Right atrium auricular region (tissue), 2 donors: ENCODE measurements at places on chromosomes 12 and 14. TPM values are rescaled to one million over a fixed set of nuclear protein-coding genes. Genes with fewer than 3 reads are reported as not detected.
A peak's percentile ranks its signal among the peaks of the same experiment; 100 is the strongest.

- no peaks in the 10 kb centered on the region for H3K4me1 ChIP-seq
- no peak overlapping the region for H3K27ac ChIP-seq
- H3K4me3 ChIP-seq = no peak overlapping the region
- DNase-seq = no peak
These were observed 8.1 kb upstream of the LHX5 start for GRCh38 chr12:113479590-113480335.

DNA sequence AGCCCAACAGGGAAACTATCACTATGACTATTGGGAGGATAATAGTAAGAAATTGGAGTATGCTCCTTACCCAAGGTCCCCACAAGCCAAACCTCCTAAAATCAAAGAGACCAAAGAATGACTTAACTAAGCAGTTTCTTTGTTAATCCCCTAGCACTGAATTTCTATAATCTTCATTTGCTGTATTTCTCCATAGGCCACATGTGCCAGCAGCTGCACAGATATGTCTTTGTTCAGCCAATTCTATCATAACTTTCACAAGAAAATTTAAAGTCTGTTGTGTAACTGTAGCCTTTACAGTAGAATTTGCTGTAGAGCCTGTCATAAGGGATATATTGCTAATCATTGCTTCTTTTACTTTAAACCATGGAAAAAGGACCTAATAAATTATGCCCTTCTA is 104.0 kb downstream of the RIN3 start:
- H3K36me3 ChIP-seq = no peaks in the 10 kb centered on the region
- H3K4me3 ChIP-seq = no peak overlapping the region
- H3K4me1 ChIP-seq = no peaks in the 10 kb centered on the region
- no peak for DNase-seq

- H3K4me1 ChIP-seq = peaks cover 3% of the 10 kb centered on the region
- peaks cover 4% of the 10 kb centered on the region for H3K36me3 ChIP-seq
- no peak overlapping the region for H3K4me3 ChIP-seq
- DNase-seq = no peak
These were observed 60.1 kb downstream of the R3HDM2 start for GRCh38 chr12:57370696-57371095.

- DNase-seq = no peak
- H3K27me3 ChIP-seq = no peaks in the 10 kb centered on the region
- peak overlapping the region; percentile 35 for H3K27ac ChIP-seq
These were observed 30.7 kb downstream of the VWF start for GRCh38 chr12:6093764-6094163.

- no peaks in the 10 kb centered on the region for H3K27me3 ChIP-seq
- no peak overlapping the region for H3K27ac ChIP-seq
- no peaks in the 10 kb centered on the region for H3K4me1 ChIP-seq
- DNase-seq = no peak
These were observed 222.1 kb downstream of the C12orf50 start for GRCh38 chr12:87807086-87807485.

DNA sequence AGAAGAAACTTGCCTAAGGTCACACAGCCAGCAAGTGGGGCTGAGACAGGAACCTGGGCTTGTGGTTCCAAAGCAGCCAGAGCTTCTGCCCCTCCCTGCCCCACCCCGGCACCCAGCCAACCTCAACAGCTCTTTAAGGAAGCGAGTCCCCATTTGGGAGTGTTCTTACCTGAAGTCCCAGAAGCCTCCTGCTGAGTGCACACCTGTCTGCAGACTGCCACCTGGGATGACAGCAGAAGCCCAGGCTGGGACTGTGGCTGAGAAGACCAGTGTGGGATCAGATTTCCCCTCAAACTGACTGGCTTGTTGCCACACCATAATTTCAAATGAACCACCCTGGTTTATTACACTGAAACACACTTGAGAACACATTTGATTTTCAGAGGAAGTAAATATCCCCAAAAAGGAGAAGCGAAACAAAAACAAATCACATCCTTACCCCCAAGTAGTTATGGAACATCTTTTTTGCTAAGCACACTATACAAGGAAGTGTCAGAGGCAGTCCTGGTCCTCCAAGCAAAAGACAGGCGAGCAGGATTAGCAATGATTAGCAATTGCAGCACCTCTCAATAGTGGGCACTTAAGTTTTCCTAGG is 6.3 kb upstream of the RIN3 start:
- no peak for DNase-seq
- H3K4me1 ChIP-seq = peaks cover 19% of the 10 kb centered on the region
- no peak overlapping the region for H3K4me3 ChIP-seq

- no peaks in the 10 kb centered on the region for H3K36me3 ChIP-seq
- H3K4me3 ChIP-seq = no peak overlapping the region
- H3K4me1 ChIP-seq = peaks cover 57% of the 10 kb centered on the region
- no peak overlapping the region for H3K27ac ChIP-seq
These were observed 20.3 kb downstream of the FBLN5 start for GRCh38 chr14:91927191-91927590.

DNA sequence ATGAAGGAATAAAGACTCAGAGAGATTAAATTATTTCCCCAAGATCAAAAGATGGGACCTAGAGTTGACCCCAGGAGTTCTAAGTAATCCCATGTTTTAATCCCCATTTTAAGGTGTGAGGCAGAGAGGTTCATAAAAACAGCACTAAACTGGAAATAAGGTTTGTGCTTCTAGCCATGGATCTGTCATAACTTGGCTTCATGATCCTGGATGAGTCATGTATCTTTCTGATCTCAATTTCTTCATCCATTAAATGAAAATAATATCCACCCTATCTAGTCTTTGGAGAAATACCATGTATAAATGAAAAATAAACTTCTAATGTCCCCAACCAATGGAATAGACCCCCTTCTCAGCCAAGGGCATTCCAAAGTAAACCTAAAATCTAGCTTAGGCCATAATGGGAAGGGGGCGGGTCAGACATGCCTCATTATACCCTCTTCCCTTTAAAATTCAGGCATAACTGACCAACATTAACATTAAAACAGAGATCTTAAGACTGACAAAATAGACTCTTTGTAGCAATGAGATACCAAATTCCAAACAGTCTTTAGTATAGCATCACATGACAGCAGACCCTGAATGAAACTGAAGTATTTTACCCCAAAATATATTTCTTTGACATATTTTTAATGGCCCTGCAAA is 47.8 kb downstream of the SLC41A2 start:
- H3K27ac ChIP-seq = no peak overlapping the region
- no peak for DNase-seq
- no peak overlapping the region for H3K4me3 ChIP-seq
- no peaks in the 10 kb centered on the region for H3K36me3 ChIP-seq
- no peaks in the 10 kb centered on the region for H3K27me3 ChIP-seq

DNA sequence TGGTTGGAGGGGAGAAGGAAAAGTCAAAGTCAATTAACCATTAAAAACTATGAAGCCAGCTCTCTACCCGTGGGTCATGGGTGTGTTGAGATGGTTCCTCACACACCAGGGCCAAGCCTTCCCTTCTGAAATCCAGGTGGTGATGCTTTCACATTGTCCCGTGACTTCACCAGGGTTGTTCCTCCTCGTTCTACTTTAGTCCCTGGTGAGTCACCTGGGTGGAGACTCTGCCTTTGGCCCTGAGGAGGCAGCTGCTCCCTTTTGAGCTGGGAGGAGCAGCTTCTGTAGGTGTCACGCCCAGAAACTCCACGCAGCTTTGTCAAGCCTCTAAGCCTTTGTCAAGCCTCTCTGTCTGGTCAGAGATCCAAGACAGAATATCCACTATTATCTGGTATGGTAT is 348.3 kb downstream of the BMP4 start:
- no peak overlapping the region for H3K27ac ChIP-seq
- H3K4me3 ChIP-seq = no peak overlapping the region
- H3K27me3 ChIP-seq = no peaks in the 10 kb centered on the region
- H3K36me3 ChIP-seq = no peaks in the 10 kb centered on the region
- no peak for DNase-seq
- no peaks in the 10 kb centered on the region for H3K4me1 ChIP-seq

GRCh38 chr12:30268041-30268440 is 427.6 kb downstream of the IPO8 start:
- H3K36me3 ChIP-seq = no peaks in the 10 kb centered on the region
- no peak for DNase-seq
- H3K4me3 ChIP-seq = no peak overlapping the region
- no peak overlapping the region for H3K27ac ChIP-seq
- no peaks in the 10 kb centered on the region for H3K27me3 ChIP-seq

DNA sequence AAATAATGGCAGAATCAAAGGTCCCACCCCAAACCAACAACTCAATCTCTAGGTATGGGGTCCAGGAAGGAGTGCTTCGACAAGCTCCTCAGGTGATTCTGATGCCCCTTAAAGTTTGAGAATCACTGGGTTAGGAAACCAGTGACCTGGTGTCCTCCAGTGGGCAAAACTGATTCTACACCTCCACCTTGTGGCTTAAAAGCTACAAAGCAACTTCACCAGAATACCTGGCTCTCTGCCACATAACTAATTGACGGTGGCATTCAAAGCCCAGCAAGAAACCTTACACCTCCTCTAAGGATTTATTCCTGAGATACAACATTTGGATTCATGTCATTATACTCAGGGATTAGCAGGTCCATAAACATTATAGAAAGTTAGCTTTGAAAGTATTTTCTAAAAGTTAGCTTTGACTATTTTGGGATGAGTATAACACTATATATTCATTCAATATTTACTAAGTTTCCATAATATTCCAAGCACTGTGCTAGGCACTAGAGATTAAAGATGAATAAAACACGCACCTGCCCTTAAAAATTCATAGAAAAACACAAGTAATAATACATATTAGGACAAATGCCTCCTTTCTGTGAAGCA is 45.4 kb downstream of the DCAF5 start:
- H3K36me3 ChIP-seq = no peaks in the 10 kb centered on the region
- no peak overlapping the region for H3K27ac ChIP-seq
- no peaks in the 10 kb centered on the region for H3K27me3 ChIP-seq
- H3K4me3 ChIP-seq = no peak overlapping the region
- no peaks in the 10 kb centered on the region for H3K4me1 ChIP-seq

DNA sequence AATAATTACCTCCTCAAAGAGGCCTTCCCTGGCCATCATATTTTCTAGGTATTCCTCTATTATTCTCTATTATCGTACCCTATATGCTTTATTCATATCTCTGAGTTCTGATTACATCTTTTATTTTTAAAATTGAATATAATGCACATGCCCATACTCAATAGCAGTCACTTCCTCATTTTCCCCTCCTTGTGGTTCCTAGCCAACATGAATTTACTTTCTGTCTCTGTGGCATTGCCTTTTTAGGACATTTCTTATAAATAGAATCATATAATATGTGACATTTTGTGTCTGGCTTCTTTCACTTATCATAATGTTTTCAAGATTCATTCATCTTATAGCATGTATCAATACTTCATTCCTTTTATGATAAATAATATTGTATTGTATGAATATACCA is 74.4 kb upstream of the TRHDE start:
- no peak overlapping the region for H3K4me3 ChIP-seq
- H3K27me3 ChIP-seq = no peaks in the 10 kb centered on the region
- no peaks in the 10 kb centered on the region for H3K36me3 ChIP-seq
- H3K27ac ChIP-seq = no peak overlapping the region
- H3K4me1 ChIP-seq = no peaks in the 10 kb centered on the region
- DNase-seq = no peak

- H3K4me1 ChIP-seq = peaks cover 35% of the 10 kb centered on the region
- peak overlapping the region; percentile 80 for H3K4me3 ChIP-seq
- peak overlapping the region; percentile 99 for H3K27ac ChIP-seq
- H3K36me3 ChIP-seq = peaks cover 7% of the 10 kb centered on the region
- H3K27me3 ChIP-seq = no peaks in the 10 kb centered on the region
These were observed 559 bp upstream of the CKAP4 start for GRCh38 chr12:106248312-106248845.

- no peak for DNase-seq
- no peaks in the 10 kb centered on the region for H3K4me1 ChIP-seq
These were observed 169.6 kb downstream of the C12orf42 start for GRCh38 chr12:103326190-103326589.

DNA sequence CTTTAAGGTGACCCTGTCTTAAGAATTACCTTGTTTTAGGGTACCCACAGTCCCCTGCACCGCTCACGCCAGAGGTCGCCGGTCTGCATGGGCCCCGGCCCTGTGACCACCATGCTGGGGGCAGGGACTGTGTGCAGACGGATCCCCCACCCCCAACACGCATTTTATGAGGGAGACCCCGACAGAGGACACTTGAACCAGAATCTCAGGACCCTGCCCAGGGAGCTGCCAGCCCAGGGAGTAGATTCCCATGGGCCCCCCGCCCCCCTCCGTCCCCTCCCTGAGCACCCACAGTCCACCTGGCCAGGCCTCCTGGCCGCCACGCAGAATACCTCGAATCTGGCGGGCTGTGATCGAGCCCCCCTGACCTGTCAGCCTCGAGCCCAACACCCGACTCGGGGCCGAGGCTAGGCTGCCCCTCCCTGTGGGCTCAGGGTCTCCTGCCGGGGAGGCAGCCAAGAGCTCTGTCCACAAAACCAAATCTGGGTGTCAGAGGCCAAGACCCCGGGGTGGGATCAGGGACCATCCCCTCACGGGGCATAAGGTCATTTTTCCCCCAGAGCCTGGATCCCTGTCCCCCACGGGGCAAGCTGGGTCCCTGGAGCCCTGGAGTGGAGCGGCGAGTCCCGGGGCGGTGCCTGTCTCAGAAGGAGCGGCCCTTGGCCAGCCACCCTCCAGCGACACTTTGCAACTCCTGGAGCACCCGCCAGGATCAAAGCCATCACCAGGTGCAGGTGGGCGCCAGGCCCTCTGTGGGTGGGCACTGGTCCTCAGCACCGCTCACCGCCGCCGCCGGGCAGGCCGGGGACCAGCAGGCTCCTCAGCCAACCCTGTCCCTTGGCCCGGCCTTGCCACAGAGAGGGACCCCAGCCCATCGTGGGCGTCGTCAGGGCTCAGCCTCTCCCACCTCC is 155.8 kb upstream of the PKP2 start:
- H3K27ac ChIP-seq = no peak overlapping the region
- no peaks in the 10 kb centered on the region for H3K4me1 ChIP-seq
- H3K4me3 ChIP-seq = no peak overlapping the region
- H3K36me3 ChIP-seq = no peaks in the 10 kb centered on the region
- H3K27me3 ChIP-seq = no peaks in the 10 kb centered on the region

- peak overlapping the region; percentile 71 for H3K4me3 ChIP-seq
- no peak overlapping the region for H3K27ac ChIP-seq
- peaks cover 7% of the 10 kb centered on the region for H3K36me3 ChIP-seq
- H3K27me3 ChIP-seq = no peaks in the 10 kb centered on the region
- DNase-seq = no peak
These were observed 620 bp downstream of the PGAM5 start for GRCh38 chr12:132711080-132711843.

ADGRD1 gene
- 168 TPM for total RNA-seq

TAPBPL gene
- total RNA-seq = 14.5 TPM

NXPH4 gene
- total RNA-seq = 0.28 TPM

KRT6C gene
- not detected for total RNA-seq

KRT8 gene
- 199 TPM for total RNA-seq

GPR68 gene
- total RNA-seq = 1.4 TPM

TGM1 gene
- total RNA-seq = 36.9 TPM

SELPLG gene
- total RNA-seq = 3.7 TPM

BEST3 gene
- total RNA-seq = not detected

PLCZ1 gene
- not detected for total RNA-seq

GPR137C gene
- total RNA-seq = 0.85 TPM

TMEM132C gene
- total RNA-seq = 5.3 TPM

LTA4H gene
- total RNA-seq = 42.3 TPM
